Mesothelial cell of epicardium (in vitro differentiated cells): ENCODE measurements at places on chromosomes 7 and 10.

DNA sequence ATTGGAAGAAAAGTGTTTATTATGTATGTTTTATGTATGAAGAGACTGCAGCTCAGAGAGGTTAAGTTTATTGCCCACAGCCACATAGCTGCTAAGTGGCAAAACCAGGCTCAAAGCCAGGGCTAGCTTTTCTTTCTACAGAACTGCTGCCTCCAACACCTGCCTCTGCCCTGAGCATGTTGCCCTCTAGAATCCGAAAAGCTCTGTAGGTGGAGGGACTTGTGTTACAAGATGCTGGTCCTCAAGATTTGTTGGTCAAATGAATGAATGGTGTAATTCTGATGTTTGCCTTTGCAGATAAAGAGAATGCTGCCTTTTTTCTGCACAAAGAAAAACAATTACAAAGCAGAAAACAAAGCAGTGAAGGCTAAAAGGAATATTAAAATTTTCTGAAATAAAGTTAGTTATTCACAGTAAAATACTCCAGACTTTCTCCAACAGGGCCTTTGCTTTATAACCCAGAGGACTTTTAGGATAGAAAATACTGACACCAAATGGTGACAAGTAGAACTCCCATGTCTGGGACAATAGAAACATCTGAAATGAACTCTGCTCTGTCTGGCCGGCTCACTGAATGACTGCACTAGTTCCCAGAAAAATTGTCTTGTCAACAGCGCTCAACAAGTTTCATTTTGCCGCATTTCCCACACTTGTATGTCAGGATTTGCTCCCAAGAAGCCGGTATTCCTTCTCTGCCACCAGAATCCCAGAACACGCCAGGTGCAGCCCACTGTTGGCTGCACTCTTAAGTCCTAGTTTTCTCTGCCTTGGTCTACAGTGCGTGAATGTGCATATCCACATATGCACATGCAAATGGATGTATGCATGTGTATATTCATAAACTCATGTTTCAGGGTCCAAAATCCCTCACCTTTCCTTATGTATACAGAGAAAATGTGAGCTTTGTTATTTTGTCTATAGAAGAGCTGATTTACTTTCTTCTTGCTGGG, 11.0 kb upstream of the DNTT start:
- H3K4me1 ChIP-seq: peaks cover 14% of the 10 kb centered on the region
- no peak for DNase-seq

DNA sequence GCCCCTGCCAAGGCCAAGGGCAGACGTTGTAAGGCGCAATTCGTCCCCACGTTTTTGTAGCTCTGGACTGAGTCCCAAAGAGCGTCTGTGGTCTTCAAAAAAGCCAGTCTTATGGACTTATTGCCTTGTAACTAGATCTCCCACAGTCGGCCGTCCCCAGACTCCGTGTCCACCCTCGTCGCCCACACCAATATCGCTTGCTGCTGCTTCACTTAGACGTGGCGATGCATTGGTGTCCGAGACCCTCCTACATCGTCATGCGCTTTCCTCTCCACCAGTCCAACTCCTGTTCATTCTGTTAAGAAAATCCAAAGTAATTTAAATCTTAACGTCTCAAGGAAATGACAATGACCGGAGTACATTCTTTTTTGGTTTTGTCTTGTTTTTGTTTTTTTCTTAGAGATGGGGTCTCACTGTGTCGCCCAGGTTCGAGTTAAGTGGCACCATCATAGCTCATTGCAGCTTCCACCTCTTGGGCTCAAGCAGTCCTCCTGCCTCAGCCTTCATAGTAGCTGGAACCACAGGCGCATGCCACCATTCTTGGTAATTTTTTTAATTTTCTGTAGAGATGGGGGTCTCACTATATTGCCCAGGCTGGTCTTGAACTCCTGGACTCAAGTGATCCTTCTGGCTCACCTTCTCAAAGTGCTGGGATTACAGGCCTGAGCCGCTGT, 851 bp downstream of the KIFBP start:
- H3K4me1 ChIP-seq: peaks cover 31% of the 10 kb centered on the region
- peak overlapping the region; percentile 99 for H3K4me3 ChIP-seq
- DNase-seq: no peak
- no peaks in the 10 kb centered on the region for H3K27me3 ChIP-seq

GRCh38 chr7:36137258-36137657, 15.8 kb upstream of the EEPD1 start:
- peaks cover 6% of the 10 kb centered on the region for H3K27me3 ChIP-seq
- no peak overlapping the region for H3K4me3 ChIP-seq
- H3K36me3 ChIP-seq: no peaks in the 10 kb centered on the region
- H3K27ac ChIP-seq: no peak overlapping the region
- no peak for DNase-seq

- H3K27ac ChIP-seq: peak overlapping the region; percentile 89
- no peak overlapping the region for H3K4me3 ChIP-seq
Measured at GRCh38 chr10:79381804-79382221, 34.5 kb downstream of the PPIF start.

- H3K4me1 ChIP-seq: peaks cover 5% of the 10 kb centered on the region
- H3K4me3 ChIP-seq: no peak overlapping the region
- no peaks in the 10 kb centered on the region for H3K36me3 ChIP-seq
- no peaks in the 10 kb centered on the region for H3K27me3 ChIP-seq
Measured at GRCh38 chr10:14761372-14761771, 13.3 kb downstream of the FAM107B start.

GRCh38 chr10:44929356-44930255, 18.5 kb downstream of the TMEM72 start:
- H3K36me3 ChIP-seq: no peaks in the 10 kb centered on the region
- DNase-seq: no peak
- H3K4me1 ChIP-seq: peaks cover 4% of the 10 kb centered on the region

- peaks cover 22% of the 10 kb centered on the region for H3K4me1 ChIP-seq
- H3K27ac ChIP-seq: peak overlapping the region; percentile 96
- no peaks in the 10 kb centered on the region for H3K36me3 ChIP-seq
- no peak for DNase-seq
Measured at GRCh38 chr7:43584195-43584586, 1.3 kb downstream of the STK17A start.

DNA sequence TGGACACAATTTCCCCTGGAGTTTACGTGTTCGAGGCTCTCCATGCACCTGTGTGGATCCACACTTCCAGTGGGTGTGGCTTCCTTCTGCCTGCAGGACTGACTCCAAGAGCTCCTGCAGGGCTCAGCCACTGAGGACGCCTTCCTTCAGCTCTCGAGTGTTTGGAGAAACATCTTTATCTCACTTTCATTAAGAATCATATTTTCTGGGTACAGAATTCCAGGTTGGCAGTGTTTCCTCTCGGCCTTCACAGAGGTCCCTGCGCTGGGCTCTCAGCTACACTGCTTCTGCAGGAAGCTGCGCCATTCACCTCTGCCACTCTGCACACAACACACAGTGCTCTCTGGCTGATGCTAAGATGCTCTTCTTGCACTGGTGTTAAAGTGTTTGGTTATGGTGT, 69.9 kb upstream of the NKX6-2 start:
- H3K27me3 ChIP-seq: peaks cover 45% of the 10 kb centered on the region
- no peak overlapping the region for H3K27ac ChIP-seq
- peaks cover 2% of the 10 kb centered on the region for H3K4me1 ChIP-seq

- H3K4me1 ChIP-seq: peaks cover 15% of the 10 kb centered on the region
- no peak overlapping the region for H3K4me3 ChIP-seq
- no peaks in the 10 kb centered on the region for H3K36me3 ChIP-seq
- DNase-seq: no peak
- no peak overlapping the region for H3K27ac ChIP-seq
- peaks cover 2% of the 10 kb centered on the region for H3K27me3 ChIP-seq
Measured at GRCh38 chr10:110387983-110388686, 83.4 kb upstream of the SMNDC1 start.

DNA sequence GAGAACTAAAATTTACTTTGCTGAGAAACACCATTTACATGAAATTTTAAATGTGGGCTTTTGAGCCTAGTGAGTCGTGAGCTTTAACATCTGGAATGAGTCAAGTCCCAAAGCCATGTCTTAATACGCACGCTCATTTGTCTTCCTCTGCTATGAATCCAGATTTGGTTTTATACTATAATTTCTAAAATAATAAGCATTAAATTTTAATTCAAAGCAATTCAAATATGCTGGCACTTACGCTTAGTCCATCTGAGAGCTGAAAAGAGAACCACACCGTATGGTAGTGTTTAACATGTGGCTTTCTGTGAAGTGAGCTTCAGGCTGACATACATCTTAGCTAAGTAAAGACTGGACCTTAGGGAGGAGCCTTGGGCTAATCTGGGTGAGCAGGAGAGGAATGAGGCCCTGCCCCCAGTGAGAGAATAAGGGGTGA, 52.2 kb downstream of the CUBN start:
- DNase-seq: no peak
- no peaks in the 10 kb centered on the region for H3K27me3 ChIP-seq
- H3K36me3 ChIP-seq: no peaks in the 10 kb centered on the region
- peak overlapping the region; percentile 57 for H3K27ac ChIP-seq
